ENCODE measurements at places on chromosomes 5 and 9.

GRCh38 chr5:129392681-129393080 is 67.4 kb upstream of the ADAMTS19 start:
- no peak for DNase-seq

GRCh38 chr5:75612226-75612569 is 945 bp downstream of the ANKDD1B start:
- no peak for DNase-seq

DNA sequence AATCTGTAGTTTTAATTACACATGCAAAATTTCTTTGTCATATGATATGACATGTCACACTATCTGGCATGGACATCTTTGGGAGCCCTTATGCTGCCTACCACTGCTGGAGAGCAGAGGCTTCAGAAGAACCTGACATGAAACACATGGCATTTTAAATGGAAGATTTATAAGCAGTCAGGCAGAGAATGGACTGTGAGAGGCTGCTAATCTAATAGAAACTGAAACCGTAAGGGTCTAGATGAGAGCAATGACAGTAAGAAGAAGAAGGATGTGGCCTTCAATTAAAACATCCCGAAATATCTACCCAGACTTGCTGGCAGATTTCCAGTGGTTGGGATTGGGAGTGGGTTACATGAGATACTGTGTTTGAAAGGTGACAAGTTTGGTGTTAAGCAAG is 149.8 kb downstream of the MACIR start:
- DNase-seq, result no peak

- DNase-seq, result no peak
Observed at GRCh38 chr9:137218754-137219271, 3.2 kb downstream of the RNF208 start.

- DNase-seq, result no peak
Observed at GRCh38 chr9:92680166-92681119, 10.5 kb upstream of the IPPK start.

DNA sequence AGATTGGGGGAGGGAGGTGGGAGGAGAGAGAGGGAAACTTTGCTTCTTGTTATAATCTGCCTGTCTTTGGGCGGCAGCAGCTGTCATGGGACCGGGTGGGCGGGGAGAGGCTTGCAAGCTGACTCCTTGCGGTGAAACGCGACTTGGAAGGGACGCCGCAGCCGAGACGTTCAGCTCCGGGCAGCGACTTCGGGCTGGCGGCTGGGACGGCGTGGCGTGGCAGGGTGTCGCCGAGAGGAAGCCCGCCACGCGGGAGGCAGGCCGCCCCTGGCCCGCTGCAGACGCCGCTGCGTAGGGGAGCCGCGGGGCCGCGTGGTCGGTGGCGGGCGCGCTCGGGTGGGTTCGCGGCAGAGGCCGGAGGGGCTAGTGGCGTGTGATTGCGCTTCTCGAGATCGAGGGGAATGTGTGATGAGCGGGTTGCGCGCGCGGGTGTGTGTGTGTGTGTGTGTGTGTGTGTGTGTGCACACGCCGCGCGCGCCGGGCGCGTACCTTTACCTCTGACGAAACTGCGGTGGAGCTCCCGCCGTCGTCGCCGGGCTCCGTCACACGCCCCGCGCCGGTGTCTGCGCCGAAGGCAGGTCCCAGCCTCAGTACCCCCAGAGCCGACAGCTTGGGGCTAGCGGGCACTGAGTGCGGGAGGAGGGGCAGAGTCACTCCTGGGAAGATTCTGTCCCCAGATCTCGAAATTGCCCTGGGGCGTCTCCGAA is 1.7 kb downstream of the PPARGC1B start:
- DNase-seq, result no peak

GRCh38 chr5:20833081-20833627 is 845.2 kb upstream of the CDH18 start:
- DNase-seq, result no peak

DNA sequence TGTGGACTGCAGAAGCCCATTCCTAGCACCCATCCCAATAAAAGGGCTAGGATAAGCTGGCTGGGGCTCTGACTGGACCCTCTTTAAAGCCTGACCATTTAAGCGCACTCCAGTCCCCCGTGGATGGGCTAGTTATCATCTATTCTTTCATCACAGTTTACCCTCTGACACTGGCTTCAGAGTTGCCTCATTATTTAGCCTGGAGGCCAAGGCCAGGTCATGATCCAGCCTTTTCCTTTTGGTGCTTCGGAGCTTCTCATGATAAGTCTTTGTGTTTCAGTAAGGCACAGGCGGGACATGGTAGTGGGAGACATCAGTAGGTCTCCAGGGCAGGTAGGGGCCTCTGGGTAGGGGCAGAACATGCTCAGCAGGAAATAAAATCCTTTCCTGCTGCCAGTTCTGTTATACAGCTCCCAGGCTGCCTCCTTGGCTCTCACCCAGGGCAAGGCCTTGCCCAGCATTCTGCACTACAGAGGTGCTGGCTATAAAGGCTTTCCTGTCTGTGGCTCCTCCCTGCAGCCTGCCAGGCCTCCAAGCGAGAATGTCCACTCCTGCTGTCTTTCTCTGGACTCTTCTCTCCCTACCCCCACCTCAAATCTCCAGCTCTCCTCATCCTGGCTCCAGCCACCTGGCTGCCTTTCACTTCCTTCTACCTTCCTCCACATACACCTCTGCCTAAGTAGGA is 128.8 kb downstream of the FSTL4 start:
- no peak for DNase-seq

DNA sequence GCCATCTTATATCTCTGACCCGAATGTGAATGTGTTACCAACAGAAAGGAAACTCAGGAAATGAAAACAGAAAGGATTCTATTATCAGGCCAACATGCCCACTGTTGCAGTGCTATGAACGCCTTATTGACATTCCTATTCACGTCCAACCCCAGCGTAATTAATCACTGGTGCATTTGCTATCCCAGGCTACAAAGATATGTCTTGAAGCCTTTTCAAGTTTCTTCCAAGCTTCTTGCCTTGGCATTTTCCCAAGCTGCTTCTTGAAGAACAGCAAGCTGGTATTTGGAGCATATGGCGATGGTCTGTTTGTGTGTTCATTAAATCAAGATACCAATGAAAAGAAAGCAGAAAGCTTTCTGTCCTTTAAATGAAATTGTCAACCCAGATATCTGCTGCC is 579.2 kb upstream of the ZNF462 start:
- no peak for DNase-seq

GRCh38 chr5:4373051-4373820 is 766.9 kb upstream of the ADAMTS16 start:
- DNase-seq, result no peak
